AG04450 (cell line): ENCODE measurements at places on chromosomes 5 and 9. TPM values are rescaled to one million over a fixed set of nuclear protein-coding genes. Genes with fewer than 3 reads are reported as not detected.

DNA sequence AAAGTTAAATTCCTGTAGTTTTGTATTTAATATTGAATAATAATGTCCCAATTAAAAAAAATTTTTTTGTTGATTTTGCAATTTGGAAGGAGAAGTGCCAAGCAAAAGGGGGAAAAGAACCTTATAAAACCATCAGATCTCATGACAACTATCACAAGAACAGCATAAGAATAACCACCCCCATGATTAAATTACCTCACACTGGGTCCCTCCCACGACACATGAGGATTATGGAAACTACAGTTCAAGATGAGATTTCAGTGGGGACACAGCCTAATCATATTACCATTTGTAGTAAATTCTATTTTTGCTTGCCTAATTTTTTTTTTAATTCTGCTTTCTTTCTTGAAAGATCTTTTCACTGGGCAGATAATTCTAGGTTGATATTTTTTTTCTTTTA is 33.4 kb upstream of the FCHO2 start:
- DNase-seq: no peak

- no peak for DNase-seq
These were observed 11.7 kb upstream of the CERCAM start for GRCh38 chr9:128408963-128409431.

DNA sequence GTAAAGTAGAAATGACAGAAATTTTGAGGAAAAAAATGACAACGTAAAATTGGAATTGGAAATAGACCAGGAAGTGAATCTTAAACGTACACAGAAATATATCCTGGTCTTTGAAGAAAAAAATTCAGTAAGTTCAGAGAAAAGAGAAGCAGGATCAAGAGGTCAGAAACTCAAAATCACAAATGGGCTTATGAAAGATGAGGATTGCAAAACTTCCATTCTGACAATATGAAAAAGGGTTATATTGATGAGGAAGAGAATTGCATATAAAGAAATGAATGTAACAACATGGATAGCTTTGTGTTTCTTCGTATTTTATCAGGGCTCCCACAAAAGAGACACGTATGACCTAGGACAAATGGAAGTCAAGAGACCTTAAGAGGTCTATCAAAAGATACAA is 58.1 kb downstream of the OXCT1 start:
- no peak for DNase-seq

DNA sequence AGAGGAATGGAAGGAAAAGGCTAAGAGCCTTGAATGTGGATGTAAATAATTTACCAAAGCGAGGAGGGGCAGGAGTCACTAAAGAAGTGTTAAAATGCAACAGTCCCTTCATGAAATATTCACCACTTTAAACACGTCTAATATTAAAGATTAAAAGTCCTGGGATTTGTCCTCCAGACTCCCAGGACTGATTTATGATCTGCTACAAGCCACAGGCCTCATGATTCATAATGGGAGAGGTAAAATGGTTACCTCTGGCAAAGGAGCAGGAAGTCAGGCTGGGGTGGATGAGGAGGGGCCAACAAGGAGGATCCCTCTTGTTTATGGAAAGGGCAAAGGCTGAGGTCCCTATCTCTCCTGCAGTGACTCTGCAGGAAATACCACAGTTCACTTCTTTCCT is 292.4 kb downstream of the TRIM32 start:
- no peak for DNase-seq

The TAF11L5 gene
- polyA plus RNA-seq: not detected in 2 replicates

DNA sequence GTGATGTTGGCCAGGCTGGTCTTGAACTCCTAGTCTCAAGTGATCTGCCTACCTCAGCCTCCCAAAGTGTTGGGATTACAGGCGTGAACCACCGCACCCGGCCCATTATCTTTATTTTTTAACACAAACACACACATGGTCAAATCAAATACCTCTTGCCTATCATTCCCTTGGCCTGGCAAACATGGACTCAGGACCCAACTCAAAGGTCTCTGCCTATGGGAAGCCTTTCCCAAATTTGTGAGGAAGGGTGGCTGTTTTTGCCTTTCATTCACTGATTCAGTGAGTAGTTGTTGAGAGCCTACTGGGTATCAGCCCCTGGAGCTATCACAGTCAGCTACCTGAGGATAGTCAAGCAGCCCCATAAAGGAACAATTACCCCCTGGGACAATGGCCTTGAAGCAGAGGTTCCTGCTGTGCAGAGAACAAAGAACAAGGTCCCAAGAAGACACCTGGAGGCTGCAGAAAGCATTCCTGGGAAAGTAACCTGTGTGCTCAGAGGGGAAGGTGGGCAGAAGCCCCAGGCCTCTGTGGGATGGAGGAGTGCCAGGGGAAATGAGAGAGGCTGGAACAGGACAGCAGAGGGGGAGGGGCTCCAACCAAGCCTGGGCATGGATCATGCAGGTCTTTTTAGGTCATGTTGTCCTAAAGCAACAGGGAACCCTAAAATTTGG is 126.4 kb downstream of the CRB2 start:
- no peak for DNase-seq

GRCh38 chr9:33750307-33750838 is 45.0 kb upstream of the PRSS3 start:
- DNase-seq: no peak

- DNase-seq: no peak
These were observed 55.0 kb downstream of the WWC1 start for GRCh38 chr5:168346417-168346816.

GRCh38 chr5:157248821-157249470 is 17.0 kb upstream of the CYFIP2 start:
- DNase-seq: no peak
